Fibroblast of skin of left biceps (primary cell): ENCODE measurements at places on chromosomes 6 and 20.

DNA sequence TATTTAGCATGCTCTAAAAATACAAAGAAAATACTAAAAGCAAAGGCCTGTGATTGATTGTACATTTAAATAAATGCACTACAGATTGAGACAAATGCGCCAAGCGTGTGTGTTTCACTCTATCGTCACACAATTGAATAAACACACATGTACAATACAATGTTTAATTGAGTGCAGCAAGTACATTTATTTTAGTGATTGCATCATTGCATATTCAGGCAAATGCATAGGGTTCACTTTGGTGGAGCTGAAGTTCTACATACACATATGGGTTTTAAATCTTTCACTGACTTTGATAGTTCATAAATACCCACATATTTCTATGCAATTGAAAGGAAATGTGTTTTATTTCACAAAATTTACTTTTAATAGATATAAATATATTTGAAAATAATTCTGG lies 750.6 kb upstream of the MMS22L start:
- no peak for DNase-seq

- DNase-seq, result no peak
Measured at GRCh38 chr20:54021446-54022235, 48.8 kb downstream of the BCAS1 start.

DNA sequence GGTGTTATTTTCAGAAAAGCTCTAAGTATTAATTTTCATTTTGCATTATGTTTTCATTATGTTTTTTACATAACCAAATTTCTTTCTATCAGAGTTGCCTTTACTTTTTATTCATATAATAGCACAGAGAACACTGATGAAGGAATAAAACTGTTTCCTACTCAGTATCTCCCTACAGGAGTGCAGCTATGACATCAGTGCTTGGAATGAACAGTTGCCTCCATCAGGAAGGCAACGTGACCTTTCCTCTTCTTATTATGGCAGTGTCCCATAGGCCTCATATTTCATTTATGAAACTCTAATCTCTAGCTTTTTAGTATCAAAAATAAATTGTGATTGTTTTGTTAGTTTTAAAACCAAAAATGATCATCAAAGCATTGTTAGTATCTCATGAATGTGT lies 712.8 kb downstream of the CD109 start:
- DNase-seq, result no peak

DNA sequence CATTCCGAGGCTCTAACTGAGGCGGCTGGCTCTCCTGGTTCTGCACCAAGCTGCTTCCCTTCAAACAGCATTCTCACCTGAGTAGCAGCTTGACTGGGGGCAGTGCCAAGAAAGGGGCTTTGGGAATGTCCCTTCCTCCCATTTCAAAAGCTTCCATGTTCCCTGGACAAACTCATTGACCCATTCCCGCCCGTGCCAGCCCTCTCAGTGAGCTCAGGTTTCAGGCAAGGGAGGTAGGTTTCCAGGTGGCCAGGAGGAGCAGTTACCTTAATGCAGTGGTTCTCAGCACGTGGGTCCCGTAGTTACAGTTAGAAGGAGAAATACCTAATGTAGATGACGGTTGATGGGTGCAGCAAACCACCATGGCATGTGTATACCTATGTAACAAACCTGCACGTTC lies 135.2 kb downstream of the ELOVL4 start:
- DNase-seq, result no peak

GRCh38 chr6:1797801-1798200 lies 188.1 kb downstream of the FOXC1 start:
- no peak for DNase-seq

- DNase-seq, result no peak
Measured at GRCh38 chr20:31712112-31712553, 10.5 kb downstream of the BCL2L1 start.

DNA sequence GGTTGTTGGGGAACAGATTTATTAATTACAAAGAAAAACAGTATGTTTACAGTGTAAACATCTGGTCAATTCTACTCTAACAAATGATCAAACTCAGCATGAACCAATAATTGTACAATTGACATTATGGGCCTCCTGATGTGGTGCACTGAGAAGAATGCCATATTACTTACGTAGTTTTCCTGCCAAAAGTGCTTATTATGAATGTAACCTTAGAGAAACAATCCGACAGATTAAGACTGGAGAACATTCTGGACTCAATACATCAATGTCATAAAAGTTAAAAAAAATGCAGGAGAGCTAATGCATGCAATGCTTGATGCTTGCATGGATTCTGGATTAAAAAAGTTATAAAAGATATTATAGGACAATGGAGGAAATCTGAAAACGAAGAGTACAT lies 69.0 kb downstream of the LYRM4 start:
- no peak for DNase-seq

DNA sequence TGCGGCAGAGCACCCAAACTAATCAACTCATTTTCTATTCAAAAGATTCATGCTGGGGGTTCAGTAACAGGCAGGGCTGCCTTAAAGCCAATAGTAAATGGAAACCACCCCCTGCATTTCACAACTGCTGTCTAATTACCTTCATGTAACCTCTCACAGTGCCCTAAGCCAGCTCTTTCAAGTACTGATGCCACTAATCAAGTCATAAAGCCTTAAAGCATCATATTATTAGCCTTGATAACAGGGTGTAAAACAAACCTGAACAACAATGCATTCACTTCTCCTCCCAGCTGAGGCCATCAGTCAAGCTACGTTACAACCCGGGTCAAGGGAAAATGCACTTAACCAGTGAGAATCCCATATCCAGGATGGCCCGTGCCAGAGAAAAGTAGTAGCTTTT lies 33.0 kb downstream of the TRERF1 start:
- no peak for DNase-seq

DNA sequence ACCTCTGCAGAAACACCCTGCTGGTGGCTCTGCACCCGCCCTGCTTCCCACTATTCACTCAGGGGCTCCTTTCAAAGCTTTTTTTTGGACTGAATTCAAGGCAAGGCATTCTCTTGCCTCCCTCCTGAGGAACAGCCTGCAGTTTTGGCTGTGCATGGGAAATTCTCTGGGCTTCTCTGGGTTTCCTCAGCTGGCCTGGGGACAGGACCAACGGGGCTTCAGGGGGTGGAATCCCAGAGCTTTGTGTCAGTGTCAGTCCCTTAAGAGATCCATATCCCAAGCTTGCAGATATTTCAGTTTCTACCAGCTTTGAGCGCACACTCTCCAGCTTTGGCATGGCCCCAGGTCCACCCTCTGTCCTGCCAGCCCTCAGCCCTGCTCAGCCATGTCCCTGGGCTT lies 2.0 kb downstream of the SCRT2 start:
- no peak for DNase-seq
